ENCODE measurements at places on chromosomes 5 and 9.

DNA sequence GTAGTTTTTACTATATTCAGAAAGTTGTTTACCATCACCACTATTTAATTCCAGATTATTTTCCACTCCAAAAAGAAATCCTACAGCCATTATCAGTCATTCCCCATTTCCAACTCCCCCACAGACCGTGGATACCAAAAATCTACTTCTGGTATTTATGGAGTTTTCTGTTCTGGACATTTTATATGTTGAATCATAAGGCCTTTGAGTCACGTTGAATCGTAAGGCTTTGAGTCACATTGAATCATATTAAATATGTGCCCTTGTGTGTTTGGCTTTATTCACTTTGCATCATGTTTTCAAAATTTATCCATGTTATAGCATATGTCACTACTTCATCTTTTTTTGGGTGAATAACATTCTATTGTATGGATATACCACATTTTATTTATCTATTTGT, 454.1 kb upstream of the NUDT12 start:
- no peak for DNase-seq

GRCh38 chr5:150034662-150035061, 34.1 kb downstream of the HMGXB3 start:
- DNase-seq: no peak

DNA sequence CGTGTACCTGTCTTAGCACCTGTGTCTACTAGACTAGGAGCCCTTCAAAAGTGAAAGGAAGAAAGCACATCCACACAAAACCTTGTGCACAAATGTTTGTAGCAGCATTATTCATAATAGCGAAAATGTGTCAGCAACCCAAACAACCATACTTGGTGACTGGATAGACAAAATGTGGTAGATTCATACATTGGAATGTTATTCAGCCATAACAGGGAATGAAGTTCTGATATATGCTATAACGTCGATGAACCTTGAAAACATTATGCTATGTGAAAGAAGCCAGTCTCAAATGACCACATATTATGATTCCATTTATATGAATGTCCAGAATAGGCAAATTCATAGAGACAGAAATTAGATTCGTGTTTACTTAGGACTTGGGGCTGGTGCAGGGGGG, 57.8 kb upstream of the LARP1 start:
- DNase-seq: no peak

DNA sequence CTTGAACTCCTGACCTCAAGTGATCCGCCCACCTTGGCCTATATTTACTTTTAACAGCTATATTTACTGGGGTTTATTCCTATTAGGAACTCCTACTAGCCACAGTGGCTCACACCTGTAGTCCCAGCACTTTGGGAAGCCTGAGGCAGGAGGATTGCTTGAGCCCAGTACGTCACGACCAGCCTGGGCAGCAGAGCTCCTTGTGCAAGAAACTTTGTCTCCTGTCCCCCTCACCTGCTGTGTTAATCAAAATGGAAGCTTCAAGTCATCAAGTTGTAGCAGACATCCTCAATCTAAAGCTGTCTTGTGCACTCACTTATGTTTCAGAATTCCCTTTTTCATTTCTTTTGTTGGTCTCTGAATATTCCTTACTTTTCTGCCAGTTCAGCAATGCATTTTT, 15.0 kb upstream of the SPRY4 start:
- no peak for DNase-seq

- no peak for DNase-seq
Measured at GRCh38 chr5:75214928-75215327, 21.8 kb downstream of the ANKRD31 start.

DNA sequence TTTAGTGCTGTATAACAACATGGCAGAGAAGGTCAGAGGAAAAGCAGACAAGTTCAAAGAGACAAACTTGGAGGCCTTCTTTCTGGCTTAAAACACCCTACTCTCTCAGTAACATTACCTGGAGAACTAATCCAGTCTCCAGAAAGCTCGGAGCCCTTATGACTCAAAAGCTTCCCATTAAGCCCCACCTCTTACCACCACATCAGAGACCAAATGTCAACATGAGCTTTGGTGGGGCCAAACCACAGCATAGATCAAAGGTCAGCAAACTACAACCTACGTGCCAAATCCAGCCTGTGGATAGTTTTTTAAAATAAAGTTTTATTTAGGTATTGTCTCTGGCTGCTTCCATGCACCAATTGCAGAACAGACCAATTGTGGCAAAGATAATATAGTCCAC, 589.9 kb downstream of the DNAH5 start:
- no peak for DNase-seq

- DNase-seq: peak; percentile 75
Measured at GRCh38 chr9:108743901-108744371, 111.8 kb downstream of the ACTL7B start.

GRCh38 chr5:41445937-41446563, 64.4 kb downstream of the PLCXD3 start:
- DNase-seq: no peak

DNA sequence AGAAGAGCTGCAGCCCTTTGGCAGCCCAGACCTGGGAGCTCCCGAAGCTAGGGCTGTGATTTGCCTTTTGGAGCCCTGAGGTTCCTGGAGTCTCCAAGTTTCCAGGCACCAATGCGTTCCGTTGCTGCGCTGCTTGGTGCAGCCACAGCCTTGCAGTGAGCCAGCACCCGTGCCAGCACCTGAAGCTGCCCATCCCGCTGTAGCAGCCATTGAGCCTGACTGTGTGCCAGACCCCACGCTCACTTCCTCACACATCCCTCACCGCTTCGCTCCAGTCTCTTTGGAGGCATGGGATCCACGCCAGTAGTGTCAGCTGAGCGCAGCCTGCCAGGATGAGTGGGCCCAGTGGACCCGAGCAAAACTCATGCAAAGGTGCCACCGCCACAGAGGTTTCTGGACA, 22.5 kb upstream of the C9orf72 start:
- no peak for DNase-seq

- DNase-seq: no peak
Measured at GRCh38 chr9:2332663-2333062, 288.9 kb upstream of the VLDLR start.

GRCh38 chr9:134357631-134358025, 31.4 kb downstream of the RXRA start:
- DNase-seq: no peak

- no peak for DNase-seq
Measured at GRCh38 chr5:119168401-119168800, 97.5 kb downstream of the DMXL1 start.

GRCh38 chr5:9670371-9670770, 40.2 kb upstream of the TAS2R1 start:
- DNase-seq: no peak

DNA sequence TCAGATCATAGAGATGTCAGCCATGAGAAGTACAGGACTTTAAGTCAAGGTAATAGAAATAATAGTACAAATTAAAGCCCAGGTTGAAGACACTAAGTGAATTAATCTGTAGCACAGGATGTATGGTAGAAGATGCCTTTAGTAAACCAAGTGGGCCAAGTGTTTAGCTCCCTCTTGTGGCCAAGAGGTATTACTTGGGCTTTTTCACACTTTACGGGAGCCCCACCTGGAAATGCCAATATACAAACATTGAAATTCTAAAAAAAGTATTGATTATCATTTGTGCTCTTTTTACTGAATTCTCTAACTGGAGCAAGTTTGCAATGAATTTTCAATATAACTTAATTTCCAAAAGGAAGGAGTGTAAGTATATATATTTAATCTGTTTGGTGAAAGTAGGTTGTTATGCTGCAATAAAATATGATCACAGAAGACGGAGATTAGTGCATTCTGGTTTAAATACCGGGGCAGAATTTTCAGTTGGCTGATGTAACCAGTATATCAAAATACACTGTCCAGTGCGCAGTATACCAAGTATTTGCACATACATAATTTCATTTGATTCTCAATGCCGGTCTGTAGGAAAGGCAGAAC, 84.7 kb downstream of the PARP8 start:
- peak; percentile 57 for DNase-seq

- DNase-seq: no peak
Measured at GRCh38 chr5:109743770-109744212, 54.1 kb downstream of the MAN2A1 start.

DNA sequence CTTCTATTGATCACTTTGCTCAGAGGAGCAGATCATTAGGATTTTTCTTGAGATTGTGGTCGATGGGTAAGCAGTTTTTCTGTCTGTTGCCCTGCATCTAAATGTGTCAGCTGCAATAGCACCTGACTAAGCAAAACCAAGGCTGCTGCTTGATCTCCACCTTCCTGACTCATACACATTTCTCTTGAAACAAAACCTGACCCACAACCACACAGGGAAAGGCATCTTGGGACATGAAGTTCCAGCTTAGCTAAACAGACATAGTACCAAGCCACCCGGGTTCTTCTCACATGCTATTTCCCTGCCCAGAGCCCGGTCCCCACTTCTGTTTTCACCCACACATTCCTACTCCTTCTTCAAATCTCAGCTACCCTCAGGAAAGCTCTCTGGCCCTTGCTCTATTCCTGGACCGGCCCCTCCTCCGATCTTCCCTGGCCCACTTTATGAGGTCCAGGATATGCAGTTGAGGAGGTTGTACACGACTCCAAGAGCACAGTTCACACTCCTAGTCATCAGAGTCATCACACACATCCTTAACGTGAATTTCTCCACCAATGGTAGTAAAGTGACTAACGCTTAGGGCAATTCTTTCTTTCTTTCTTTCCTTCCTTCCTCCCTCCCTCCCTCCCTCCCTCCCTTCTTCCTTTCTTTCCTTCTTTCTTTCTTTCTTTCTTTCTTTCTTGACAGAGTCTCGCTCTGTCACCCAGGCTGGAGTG, 16.0 kb upstream of the ZBTB43 start:
- DNase-seq: no peak

DNA sequence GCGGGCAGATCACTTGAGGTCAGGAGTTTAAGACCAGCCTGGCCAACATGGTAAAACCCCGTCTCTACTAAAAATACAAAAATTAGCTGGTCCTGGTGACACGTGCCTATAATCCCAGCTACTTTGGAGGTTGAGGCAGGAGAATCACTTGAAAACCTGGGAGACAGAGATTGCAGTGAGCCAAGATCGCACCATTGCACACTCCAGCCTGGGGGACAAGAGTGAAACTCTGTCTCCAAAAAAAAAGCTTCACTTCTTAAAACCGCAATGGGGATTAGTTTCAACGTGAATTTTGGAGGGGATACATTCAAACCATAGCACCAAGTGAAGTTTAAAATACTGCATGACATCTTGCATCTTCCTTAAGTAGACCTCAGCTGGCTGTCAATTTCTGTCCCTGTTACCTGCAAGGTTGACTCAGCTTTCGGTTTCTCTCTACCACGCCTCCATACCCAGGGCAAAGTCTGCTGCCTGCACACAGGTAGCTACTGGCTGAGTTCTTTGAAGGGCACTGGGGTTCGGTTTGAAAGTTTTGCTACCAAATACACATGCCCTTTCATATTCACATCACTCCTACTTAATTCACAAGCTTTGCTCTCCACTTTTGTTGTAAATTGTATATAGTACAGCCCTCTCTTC, 69.3 kb downstream of the KIAA1958 start:
- DNase-seq: no peak

DNA sequence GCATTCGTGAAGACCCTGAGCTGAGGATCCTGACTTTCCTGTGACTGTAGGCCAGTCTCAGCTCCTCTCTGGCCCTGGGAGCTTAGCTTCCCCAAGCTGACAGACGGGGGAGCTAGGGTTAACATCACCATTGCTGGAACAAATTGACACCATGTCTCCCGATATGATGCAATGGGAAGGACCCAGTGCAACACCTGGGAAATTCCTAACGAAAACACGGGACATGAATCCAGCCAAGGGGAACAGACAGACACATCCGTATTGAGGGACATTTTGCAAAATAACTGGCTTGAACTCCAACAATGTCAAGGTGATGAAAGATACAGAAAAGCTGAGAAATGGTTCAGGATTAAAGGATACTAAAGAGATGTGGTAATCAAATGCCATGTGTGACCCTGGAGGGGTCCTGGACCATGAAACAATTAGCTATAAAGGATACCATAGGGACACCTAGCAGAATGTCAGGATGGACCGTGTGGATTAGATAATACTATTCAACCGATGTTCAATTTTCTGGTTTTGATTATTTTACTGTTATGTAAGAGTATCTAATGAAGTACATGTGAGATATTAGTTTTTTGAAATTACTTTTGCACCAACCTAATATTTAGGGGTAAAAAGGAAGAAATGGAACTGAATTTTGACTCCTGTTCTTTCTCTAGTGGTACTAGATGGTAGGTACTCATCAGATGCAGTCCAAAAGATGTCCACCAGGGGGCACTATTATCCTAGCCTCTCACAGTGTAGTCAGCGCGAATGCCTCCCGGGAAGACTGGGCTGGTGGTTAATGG, 52.7 kb downstream of the NDST1 start:
- DNase-seq: peak; percentile 89

GRCh38 chr5:138271281-138271680, 3.1 kb downstream of the GFRA3 start:
- no peak for DNase-seq

GRCh38 chr5:180769821-180770220, 30.0 kb upstream of the OR2Y1 start:
- no peak for DNase-seq

DNA sequence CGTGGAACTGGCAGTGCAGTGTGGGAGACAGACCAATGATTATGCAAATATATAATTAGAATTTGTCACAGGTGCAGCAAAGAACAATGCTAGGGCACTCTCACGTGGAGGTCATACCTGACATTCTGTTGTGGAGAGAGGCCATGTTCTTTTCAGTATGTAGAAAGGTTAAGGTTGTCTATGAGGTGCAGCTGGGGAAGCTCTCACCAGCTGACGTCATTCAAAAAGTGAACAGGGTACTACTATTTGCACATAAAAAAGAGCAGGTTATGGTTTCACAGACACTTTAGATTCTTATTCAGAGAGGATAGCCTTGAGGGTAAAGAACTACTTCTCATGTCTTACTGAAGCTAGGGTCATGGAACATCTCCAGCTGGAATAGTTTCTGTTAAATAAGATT, 19.1 kb downstream of the SH3GL2 start:
- no peak for DNase-seq

DNA sequence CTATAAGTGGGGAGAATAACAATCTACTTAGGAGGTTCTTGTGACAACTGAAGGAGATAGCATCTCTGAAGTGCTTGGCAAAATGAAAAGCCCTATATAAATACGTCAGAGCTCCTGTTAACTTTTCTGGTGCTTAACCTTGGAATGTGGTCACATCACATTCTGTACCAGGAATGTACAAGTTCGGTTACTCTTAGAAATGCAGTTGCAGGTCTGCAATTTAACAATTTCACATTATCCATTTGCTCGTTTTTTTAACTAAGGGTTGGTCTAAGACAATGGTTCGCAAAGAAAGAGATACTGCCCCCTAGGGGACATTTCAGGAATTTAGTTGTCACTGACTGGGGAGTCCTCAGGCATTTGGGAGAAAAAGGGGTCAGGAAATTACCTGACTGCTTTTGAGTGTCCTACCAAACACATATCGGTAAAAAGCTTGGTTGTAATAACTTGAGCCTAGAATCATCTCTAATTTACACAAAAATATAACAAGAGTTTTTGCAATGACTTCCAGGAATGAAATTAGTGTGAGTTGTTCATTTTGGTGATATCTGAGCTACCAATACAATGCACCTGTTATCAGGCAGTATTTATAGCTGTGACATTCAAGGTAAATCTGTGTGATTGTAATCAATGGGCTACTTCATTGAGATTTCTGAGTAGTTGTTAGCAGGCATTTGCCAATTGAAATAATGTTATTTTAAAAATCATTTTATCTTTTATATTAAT, 5.4 kb upstream of the HBEGF start:
- DNase-seq: peak; percentile 71

Measured in NCI-H345 (cell line).